HT1080 (cell line): ENCODE measurements at places on chromosomes 7 and 10. TPM values are rescaled to one million over a fixed set of nuclear protein-coding genes. Genes with fewer than 3 reads are reported as not detected.

LAMB1 gene
- 53.6 and 62.7 TPM in 2 replicates for total RNA-seq

TUBGCP2 gene
- total RNA-seq: 119 and 127 TPM in 2 replicates

IKZF1 gene
- not detected in 2 replicates for total RNA-seq

LMOD2 gene
- total RNA-seq: not detected in 2 replicates

MMRN2 gene
- 1.9 and 2.6 TPM in 2 replicates for total RNA-seq

FAM25C gene
- total RNA-seq: not detected in 2 replicates

CPED1 gene
- 13.1 and 18.1 TPM in 2 replicates for total RNA-seq

CALML3 gene
- not detected in 2 replicates for total RNA-seq

ERVW-1 gene
- not detected in 2 replicates for total RNA-seq

ODAD2 gene
- 5.3 and 5.6 TPM in 2 replicates for total RNA-seq

PTPRE gene
- total RNA-seq: 24.6 and 32.0 TPM in 2 replicates

GNGT1 gene
- total RNA-seq: not detected in 2 replicates

CYP26A1 gene
- total RNA-seq: not detected in 2 replicates

TUBAL3 gene
- not detected in 2 replicates for total RNA-seq

AKR1C8 gene
- total RNA-seq: not detected in 2 replicates

MSMB gene
- not detected in 2 replicates for total RNA-seq

SLC26A3 gene
- not detected in 2 replicates for total RNA-seq

GRCh38 chr10:60433684-60434083, 44.0 kb upstream of the ANK3 start:
- peak; percentile 39 for DNase-seq

- DNase-seq: no peak
Measured at GRCh38 chr7:82674268-82674667, 230.7 kb upstream of the CACNA2D1 start.

DNA sequence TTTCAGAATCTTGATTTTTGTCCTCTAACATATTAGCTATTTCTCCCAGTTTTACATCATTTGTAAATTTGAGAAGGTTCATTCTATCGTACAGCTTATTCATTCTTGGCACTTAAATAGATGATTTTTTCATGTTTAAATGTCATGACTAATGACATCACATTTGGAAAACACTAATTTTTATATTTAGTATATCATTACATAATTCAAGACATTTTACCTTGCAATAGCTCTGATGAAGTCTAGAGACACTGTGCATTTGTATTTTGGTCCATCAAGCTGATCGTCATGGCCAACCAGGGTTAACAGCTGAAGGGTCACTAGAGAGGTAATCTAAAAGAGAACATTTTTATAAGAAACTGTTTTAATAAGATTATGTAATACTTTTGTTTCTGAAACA, 71.3 kb downstream of the ORC5 start:
- no peak for DNase-seq

GRCh38 chr7:144408121-144408520, 4.6 kb upstream of the NOBOX start:
- no peak for DNase-seq

DNA sequence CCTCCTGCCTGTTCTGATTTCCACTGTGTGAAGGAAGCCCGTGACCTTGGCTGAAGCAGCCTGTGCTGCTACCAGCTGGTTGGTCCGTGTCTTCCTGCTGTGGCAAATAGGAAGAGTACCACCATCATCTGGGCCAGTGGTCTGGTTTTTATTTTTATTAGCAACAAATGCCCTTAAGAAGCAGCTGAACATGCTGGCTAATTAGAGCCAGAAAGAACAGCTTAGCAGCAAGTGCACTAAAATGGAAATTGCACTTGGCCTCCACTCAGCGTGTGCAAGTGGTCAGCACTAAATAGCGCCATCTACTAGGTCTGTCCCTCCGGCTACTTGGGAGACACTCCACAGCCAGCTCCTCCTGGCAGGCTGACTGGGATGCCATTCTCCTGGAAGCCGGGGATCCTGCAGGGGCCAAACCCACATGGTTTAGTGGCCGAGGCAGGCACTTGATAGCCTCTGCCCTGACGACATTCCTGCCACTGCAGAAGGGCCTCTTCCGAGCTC, 690.3 kb upstream of the FOXK1 start:
- DNase-seq: no peak

- DNase-seq: no peak
Measured at GRCh38 chr7:76293407-76293901, 9.0 kb upstream of the HSPB1 start.

- no peak for DNase-seq
Measured at GRCh38 chr10:56831681-56832080, 470.6 kb upstream of the ZWINT start.

DNA sequence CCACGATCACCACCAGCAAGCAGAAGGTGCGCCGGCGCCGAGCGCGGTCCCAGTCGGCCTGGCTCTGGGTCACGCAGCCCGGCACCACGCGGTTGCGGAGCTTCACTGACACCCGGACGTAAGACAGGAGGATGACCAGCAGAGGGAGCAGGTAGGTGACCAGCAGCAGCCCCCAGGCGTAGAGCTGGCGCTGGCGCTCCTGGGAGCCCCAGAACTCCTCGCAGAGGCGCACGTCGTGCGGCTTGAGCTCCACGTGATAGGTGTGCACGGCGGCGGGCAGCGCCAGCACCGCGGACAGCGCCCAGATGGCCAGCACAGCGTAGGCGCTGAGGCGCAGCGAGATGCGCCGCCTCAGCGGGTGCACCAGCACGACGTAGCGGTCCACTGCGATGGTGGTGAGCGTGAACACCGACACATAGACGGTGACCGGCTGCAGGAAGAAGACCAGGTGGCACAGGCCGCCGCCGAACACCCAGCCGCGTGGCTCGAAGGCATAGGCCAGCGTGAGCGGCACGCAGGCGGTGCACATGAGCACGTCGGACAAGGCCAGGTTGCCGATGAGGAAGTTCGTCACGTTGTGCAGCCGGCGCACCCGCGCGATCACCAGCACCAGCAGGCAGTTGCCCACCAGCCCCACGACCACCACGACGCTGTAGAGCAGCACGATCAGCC, 920 bp downstream of the PRLHR start:
- DNase-seq: no peak

DNA sequence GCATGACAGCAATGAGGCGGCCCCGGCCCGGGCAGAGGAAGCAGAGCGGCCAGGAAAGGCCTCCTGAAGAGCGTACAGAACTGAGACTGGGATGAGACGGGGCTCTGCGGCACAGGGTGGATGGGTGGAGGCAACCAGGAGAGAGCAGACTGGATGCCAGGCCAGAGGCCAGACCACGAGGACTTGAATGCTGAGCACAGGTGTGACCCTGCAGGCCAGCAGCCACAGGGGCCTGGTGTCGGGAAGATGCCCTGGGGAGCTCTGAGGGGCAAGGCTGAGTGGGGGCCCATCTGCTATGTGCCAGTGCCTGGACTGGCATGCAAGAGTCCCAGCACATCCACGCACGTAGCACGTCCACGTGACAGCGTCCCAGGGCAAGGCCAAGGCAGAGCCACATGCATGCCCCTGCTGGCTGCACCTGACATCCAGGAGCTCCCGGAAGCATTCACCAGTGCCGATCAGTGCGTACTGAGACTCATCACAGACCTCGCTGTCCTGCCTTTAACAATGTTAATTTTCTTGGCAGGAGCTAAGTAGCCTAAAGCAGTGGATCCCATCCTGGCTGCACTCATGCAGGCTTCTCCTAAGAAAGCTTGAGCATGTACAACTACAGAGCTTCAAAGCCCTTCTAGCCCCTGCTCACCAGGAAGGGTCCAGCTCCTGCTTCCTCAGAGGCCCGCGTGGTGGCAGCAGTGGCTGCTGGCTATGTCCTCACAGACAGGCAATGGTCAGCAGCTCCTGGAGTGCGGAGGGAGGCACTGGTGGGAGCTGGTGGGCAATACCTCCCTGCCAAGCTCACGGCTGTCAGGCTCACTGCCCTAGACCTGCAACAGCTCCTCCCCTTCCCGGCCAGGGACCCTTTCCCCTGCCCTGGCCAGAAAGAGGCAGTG, 18.0 kb downstream of the GRID1 start:
- DNase-seq: no peak

DNA sequence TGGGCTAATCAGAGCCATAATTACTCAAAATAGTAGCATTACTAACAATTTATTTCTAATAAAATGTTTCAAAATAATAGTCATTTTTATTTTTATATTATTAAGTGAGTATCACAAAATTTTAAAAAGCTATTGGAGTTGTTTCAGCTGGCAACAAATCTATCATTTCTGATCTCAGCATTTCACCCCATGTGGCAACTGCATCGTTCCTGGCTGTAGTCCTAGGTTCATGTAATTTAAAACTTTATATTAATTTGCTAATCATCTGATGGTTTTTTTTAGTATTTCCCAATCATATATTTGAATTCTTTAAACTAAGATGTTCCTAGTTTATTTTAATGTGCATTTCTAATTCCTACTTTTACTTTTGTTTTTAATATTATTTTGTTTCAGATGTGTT, 293.0 kb upstream of the AKR1E2 start:
- DNase-seq: no peak

- no peak for DNase-seq
Measured at GRCh38 chr10:96618653-96619052, 31.8 kb upstream of the TM9SF3 start.

DNA sequence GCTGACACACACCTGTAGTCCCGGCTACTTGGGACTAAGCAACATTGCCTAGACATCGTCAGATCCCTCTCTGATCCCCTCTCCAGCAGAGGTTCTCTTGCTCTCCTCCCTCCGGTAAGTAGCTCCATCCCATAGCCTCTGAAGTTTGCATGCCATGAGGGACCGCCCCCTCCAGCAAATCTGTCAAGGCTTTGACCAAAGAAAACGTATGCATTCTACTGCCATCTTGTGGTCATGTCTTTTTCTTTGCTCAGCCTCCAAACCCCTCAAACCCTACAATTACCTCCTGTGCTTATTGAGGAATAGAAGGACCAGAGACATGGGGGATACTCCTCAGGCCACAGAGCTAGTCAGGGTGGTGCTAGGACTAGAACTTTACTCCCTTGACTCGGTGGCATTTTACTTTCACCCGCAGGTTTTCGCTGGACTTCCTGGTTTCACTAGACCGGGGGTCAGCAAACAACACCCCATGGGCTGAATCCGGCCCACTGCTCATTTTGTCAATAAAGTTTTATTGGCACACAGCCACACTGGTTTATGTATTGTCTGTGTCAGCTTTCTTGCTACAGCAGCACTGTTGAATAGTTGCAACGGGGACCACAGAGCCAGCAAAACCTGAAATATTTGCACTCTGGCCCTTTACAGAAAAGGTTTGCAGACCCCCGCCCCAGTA, 202.6 kb upstream of the FOXK1 start:
- DNase-seq: peak; percentile 74

- no peak for DNase-seq
Measured at GRCh38 chr7:141375442-141375841, 175.8 kb upstream of the AGK start.

GRCh38 chr7:151456276-151456675, 16.3 kb upstream of the CRYGN start:
- no peak for DNase-seq

GRCh38 chr7:76386691-76387260, 22.7 kb downstream of the SSC4D start:
- DNase-seq: no peak

- DNase-seq: no peak
Measured at GRCh38 chr7:81460250-81461045, 309.4 kb downstream of the HGF start.

GRCh38 chr7:16711730-16712129, 41.8 kb upstream of the TSPAN13 start:
- peak; percentile 39 for DNase-seq

DNA sequence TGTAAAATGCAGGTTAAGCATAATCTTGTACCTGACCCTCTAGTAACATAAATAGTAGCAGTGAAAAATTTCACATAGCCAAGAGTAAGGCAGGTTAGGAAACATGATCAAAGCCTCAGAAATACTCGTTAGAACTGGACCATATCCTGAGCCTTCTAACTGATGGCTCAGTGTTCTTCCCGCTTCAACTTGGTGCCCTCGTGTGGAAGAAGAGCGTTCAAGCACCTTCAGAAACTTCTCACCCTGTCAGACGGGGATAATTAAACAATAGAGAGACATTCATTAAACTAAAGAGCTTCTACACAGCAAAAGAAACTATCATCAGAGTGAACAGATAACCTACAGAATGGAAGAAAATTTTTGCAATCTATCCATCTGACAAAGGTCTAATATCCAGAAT, 124.5 kb downstream of the MYOF start:
- DNase-seq: peak; percentile 11

- DNase-seq: no peak
Measured at GRCh38 chr7:42175834-42176723, 60.9 kb downstream of the GLI3 start.

GRCh38 chr10:33402220-33403073, 68.0 kb upstream of the NRP1 start:
- no peak for DNase-seq
